Thymus (tissue), 14 donors: ENCODE measurements at places on chromosomes 1 and 21.

DNA sequence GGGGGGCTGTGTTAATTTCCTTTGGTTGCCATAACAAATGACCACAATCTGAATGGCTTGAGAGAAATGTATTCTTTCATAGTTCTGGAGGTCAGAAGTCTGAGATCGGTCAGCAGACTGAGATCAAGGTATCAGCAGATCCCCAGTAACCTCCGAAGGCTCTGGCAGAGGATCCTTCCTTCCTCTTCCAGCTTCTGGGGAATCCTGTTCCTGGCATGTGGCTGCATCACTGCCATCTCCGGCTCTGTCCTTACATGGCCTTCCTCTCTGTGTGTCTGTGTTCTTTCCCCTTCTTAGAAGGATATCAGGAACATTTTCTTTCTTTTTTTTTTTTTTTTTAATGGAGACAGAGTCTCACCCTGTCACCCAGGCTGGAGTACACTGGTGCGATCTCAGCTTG, 25.8 kb downstream of the ACTL8 start:
- H3K4me1 ChIP-seq = no peaks in the 10 kb centered on the region
- DNase-seq = no peak
- H3K4me3 ChIP-seq = no peak overlapping the region
- H3K27me3 ChIP-seq = no peaks in the 10 kb centered on the region
- H3K27ac ChIP-seq = no peak overlapping the region

DNA sequence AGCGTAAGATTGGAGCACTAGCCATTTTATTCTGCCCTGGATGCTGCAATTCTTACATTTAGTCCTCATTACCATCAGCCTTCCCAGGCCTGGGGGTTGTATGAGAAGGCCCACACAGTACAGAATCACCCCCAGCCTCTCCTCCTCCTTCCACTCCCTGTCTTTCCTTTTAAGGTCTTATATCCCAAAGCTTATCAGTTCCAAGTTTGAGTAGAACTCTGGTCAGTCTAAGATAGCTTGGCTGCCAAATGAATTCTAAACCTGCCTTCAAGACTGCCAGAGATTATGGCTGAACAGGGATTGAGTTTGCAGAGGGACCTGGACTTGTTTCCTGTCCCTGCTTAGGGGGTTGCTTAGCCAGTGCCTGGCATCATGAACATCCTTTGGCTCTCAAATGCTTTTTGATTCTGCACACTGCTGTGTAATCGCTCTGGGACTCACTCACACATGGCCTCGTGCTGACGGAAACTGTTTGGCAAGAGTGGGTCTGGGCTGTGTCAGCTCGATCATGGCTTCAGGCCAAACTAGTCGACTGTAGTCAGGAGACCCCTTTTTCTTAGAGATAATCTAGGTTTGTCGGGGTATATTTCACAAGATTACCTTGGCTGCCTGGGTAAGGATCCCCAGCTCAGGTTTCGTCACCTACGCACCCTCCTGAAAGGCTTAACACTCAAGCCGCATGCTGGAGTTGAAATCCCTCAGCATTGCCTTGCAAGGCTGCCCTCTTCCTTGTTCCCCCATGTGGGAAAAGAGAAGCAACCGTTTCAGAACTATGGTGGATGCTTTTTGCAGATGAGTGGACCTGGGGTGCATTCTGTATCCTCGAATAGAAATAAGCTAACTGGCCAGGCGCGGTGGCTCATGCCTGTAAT, 252.6 kb downstream of the NFIA start:
- no peak overlapping the region for H3K4me3 ChIP-seq
- no peak for DNase-seq
- no peak overlapping the region for H3K27ac ChIP-seq
- no peaks in the 10 kb centered on the region for H3K27me3 ChIP-seq
- H3K4me1 ChIP-seq = no peaks in the 10 kb centered on the region
- no peaks in the 10 kb centered on the region for H3K36me3 ChIP-seq

GRCh38 chr1:6512908-6513280, 21.4 kb upstream of the PLEKHG5 start:
- no peaks in the 10 kb centered on the region for H3K27me3 ChIP-seq
- H3K4me1 ChIP-seq = no peaks in the 10 kb centered on the region
- H3K27ac ChIP-seq = no peak overlapping the region
- no peak overlapping the region for H3K4me3 ChIP-seq

DNA sequence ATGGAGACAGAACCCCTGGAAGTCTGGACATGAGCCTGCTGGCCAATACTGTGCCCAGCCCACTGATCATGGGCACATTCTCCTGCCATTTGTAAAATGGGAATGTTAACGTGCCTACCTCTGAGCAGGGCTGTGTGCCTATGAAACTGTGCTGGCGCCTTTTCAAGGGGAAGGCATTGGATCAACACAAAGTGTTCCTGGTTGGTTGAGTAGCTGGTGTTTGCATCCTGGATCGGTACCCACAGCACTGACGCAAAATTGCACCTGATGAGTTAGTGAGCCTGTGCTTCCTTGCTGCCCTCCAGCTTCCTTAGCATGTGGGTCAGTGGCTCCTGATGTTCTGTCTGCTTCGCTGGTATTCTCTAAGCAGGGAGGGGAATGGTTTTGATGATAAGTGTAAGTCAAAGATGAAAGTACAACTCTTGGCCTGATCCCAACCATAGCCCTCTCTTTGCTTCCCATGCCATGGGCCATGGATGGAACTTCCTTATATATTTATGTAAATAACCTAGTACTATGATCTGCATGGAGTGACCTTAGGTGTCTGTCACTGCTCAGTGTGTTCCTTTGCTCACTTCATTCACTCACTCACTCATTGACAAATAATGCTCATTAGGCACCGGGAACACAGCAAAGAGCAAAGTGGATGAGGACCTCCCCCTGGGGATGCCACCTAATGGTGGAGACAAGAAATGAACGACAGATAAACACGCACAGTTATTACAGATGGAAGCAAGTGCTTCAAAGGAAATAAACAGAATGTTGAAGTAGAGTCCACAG, 22.7 kb downstream of the MAB21L3 start:
- no peaks in the 10 kb centered on the region for H3K27me3 ChIP-seq
- H3K36me3 ChIP-seq = no peaks in the 10 kb centered on the region
- peaks cover 3% of the 10 kb centered on the region for H3K4me1 ChIP-seq

DNA sequence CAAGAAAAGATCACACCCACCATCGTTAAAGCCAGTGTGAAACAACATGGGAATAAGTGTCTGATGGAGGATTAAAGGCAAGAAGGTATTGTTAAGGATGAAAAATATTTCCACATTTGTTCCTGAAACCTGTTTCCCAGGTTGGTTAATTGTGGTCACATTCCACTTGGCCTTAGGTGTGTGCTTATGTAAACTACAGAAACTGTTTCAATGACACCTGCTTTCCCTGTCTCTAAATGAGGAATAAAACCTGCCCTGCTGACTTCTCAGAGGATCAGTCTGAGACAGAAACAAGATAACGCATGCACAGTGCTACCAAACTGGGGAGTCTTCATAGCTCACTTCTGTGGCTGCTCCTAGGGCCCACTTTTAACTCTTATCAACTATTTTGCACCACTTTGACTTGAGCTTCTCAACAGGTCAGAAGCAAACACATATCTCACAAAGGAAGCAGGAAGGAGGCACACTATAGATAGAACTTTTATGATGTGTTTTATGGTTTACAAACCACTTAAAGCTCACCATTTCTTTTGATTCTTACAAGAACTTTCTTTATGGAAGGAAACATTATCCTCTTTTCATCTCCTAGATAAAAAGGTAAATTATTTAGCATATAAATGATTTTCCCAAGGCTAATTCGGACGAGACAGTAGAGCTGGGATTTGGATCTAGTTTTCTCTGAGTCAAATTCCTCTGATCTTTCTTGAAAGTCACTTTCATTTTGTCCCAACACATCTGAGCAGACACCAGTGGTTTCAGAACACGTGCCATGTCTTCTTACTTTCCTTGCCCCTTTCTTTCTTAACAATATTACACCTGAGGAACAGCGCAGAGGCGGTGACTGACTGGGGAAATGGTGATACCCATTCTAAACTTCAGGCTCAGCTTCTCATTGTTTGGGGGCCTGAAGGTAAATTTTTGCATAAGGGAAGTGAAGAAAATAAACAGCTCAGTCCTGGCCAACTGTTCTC, 33.4 kb downstream of the CYP2J2 start:
- no peaks in the 10 kb centered on the region for H3K4me1 ChIP-seq
- DNase-seq = no peak
- H3K36me3 ChIP-seq = no peaks in the 10 kb centered on the region
- H3K27me3 ChIP-seq = no peaks in the 10 kb centered on the region

GRCh38 chr1:81699234-81699633, 101.5 kb upstream of the ADGRL2 start:
- no peak overlapping the region for H3K27ac ChIP-seq
- H3K36me3 ChIP-seq = no peaks in the 10 kb centered on the region
- DNase-seq = no peak
- no peaks in the 10 kb centered on the region for H3K4me1 ChIP-seq
- no peak overlapping the region for H3K4me3 ChIP-seq

DNA sequence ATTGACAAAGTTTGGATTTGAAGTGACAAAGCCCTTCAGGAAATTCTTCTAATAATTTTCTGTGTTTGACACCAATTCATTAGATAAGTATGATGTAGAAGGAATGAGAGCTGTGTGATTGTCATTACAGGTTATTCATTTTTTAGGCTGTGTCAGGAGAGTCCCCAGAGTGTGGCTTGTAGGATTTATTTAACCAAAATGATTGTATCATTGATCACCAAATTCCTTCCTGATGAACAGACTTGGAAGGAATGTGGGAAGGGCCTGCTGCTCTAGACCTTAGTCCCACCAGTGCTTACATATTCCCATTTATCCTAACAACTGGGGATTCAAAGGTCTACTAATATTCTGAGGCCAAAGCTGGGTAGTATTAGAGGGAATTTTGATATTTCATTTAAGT, 383.3 kb upstream of the KAZN start:
- no peaks in the 10 kb centered on the region for H3K36me3 ChIP-seq
- DNase-seq = no peak
- no peaks in the 10 kb centered on the region for H3K27me3 ChIP-seq
- no peaks in the 10 kb centered on the region for H3K4me1 ChIP-seq

GRCh38 chr1:145782272-145783099, 41.4 kb downstream of the RNF115 start:
- H3K4me1 ChIP-seq = no peaks in the 10 kb centered on the region
- peaks cover 6% of the 10 kb centered on the region for H3K36me3 ChIP-seq
- H3K4me3 ChIP-seq = no peak overlapping the region

GRCh38 chr1:39653546-39654031, 14.1 kb upstream of the HEYL start:
- no peaks in the 10 kb centered on the region for H3K36me3 ChIP-seq
- no peaks in the 10 kb centered on the region for H3K27me3 ChIP-seq
- no peak overlapping the region for H3K27ac ChIP-seq
- peak; percentile 74 for DNase-seq

- no peaks in the 10 kb centered on the region for H3K27me3 ChIP-seq
- no peaks in the 10 kb centered on the region for H3K36me3 ChIP-seq
- DNase-seq = no peak
Measured at GRCh38 chr21:15009837-15010363, 54.9 kb downstream of the NRIP1 start.

- no peaks in the 10 kb centered on the region for H3K27me3 ChIP-seq
- H3K4me1 ChIP-seq = peaks cover 11% of the 10 kb centered on the region
- no peak for DNase-seq
Measured at GRCh38 chr1:18938008-18938706, 18.3 kb downstream of the IFFO2 start.

DNA sequence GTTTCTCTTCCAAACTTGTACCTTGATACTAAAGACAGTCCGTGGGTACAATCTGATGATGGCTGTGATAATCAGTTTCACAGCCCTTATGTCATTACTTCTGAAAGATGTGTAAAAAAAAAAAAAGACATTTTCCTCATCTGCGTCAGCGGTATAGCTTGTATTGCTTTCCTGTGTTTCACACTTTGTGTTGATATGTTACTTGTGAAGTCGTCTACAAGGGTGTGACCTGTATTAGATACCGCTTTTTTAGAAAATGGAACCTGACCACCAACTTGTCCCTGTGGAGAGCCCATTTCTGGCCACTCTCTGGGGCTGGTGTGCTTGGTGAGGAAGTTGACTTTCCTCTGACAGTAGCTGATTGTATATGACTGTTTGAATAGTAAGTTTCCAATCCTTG, 50.5 kb downstream of the PEX14 start:
- H3K4me3 ChIP-seq = no peak overlapping the region
- DNase-seq = no peak

DNA sequence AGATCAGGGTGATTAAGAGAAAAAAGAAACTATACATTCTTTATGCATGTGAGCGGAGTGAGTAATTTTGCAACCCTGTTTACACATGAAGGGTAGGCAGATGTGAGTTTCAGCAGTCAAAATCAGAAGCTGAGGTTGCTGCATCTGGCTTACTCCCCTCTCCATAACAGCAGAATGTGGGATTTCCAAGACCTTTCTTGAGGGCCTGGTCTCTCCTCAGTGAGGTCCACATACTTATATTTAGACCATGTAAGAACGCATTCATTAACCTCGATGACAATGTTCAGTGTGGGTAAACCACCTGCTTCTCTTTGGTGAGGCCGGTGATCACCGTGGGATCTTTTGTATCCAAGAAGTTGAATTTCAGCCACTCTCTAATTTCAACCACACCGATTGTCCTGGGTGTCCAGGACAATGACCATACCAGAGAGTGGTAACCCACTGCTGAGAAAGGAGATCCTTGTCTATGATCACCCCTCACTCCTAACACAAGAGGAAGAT, 18.7 kb upstream of the RAP1A start:
- no peak for DNase-seq
- H3K4me3 ChIP-seq = no peak overlapping the region
- no peaks in the 10 kb centered on the region for H3K36me3 ChIP-seq
- H3K27me3 ChIP-seq = no peaks in the 10 kb centered on the region

DNA sequence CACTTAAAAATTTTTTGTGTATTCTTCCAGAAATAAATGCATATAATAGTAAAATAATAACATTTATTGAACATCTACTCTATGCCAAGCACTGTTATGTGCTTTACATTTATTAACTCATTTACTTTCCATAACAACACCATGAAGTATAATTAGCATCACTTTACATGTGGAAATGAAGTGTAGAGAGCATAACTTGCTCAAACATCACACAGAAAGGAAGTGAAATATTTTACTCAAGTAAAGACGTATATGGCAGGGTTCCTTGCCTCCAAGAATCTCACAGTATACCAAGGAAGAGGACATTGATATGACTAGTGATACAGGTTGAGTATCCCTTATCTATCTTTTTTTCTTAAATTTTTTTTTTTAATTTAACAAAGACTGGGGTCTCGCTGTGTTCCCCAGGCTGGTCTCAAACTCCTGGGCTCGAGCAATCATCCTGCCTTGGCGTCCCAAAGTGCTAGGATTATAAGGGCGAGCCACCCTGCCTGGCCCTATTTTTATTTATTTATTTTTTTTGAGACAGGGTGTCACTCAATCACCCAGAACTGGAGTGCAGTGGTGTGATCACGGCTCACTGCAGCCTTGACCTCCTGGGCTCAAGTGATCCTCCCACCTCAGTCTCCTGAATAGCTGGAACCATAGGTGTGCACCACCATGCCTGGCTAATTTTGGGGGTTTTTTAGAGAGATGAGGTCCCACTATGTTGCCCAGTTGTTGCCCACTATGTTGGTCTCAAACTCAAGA, 7.7 kb upstream of the CLIC4 start:
- no peak for DNase-seq
- H3K27me3 ChIP-seq = no peaks in the 10 kb centered on the region
- peaks cover 13% of the 10 kb centered on the region for H3K4me1 ChIP-seq
- H3K4me3 ChIP-seq = no peak overlapping the region
- H3K36me3 ChIP-seq = no peaks in the 10 kb centered on the region

GRCh38 chr1:68188060-68188538, 44.2 kb downstream of the WLS start:
- H3K36me3 ChIP-seq = no peaks in the 10 kb centered on the region
- no peaks in the 10 kb centered on the region for H3K27me3 ChIP-seq
- no peak for DNase-seq

- no peak overlapping the region for H3K4me3 ChIP-seq
- H3K36me3 ChIP-seq = no peaks in the 10 kb centered on the region
- no peak overlapping the region for H3K27ac ChIP-seq
- H3K4me1 ChIP-seq = no peaks in the 10 kb centered on the region
Measured at GRCh38 chr1:65470766-65471165, 50.3 kb downstream of the LEPR start.
